ENCODE measurements at places on chromosomes 1 and 21. TPM values are rescaled to one million over a fixed set of nuclear protein-coding genes. Genes with fewer than 3 reads are reported as not detected.

DNA sequence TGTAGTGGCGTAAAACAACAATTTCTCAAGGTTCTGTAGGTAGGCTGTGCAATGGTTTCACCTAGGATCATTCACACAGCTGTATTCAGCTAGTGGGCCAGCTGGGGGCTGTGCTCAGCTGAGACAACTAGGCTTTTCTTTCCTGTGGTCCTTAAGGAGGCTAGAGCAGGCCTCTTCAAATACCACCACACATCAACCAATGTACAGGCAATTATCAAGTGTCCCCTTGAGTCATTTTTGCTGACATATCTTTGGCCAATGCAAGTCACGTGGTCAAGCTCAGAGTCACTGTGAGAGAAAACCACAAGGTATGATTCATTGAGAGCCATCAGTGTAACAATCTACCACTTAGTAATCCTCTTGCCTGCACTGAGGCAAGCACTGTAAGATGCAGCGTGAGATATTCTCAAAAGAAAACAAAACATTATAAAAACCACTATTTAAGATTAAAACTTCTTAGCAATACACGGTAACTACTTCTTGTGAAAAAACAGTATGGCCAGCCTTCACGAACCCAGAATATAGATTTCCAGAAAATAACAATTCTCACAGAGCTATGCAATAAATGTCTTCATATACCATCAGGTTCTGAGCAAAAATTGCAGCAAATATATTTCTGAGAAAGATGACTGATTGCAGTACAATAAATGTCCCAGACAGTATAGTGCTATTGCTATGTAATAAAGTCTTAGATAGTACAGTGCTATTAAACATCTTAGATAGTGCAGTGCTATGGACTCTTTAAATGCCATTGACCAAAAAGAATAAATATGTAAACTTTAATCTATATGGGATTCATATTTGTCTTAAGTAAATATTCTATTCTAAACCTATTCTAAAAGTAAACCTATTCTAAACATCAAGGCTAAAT, 55.3 kb downstream of the NME7 start:
- DNase-seq, result no peak

GRCh38 chr21:24948186-24948585, 659.1 kb downstream of the MRPL39 start:
- DNase-seq, result no peak

DNA sequence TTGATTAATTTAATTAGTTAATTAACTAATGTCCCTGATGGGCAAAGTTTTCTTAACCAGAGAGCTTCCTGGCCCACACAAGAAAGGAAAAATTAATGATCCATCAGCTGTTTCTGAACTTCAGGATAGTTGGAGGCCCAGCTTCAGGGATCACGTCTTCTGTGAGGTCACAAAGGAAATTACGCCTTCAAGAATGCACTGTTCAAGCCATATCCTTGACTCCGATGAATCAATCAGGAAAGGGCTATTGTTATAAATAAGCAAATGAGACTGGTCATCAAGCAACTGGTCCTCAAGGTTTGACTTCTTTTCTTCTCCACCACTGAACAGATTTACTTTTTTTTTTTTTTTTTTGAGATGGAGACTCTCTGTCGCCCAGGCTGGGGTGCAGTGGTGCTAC, 40.6 kb downstream of the TCP10L start:
- DNase-seq, result no peak

GRCh38 chr1:25683731-25684130, 67.1 kb downstream of the MAN1C1 start:
- no peak for DNase-seq

GRCh38 chr1:66540434-66541032, 6.6 kb downstream of the SGIP1 start:
- no peak for DNase-seq

- DNase-seq, result no peak
These were observed 7.3 kb downstream of the SH2D1B start for GRCh38 chr1:162404550-162405160.

Gene OR10J5
- total RNA-seq, result not detected

DNA sequence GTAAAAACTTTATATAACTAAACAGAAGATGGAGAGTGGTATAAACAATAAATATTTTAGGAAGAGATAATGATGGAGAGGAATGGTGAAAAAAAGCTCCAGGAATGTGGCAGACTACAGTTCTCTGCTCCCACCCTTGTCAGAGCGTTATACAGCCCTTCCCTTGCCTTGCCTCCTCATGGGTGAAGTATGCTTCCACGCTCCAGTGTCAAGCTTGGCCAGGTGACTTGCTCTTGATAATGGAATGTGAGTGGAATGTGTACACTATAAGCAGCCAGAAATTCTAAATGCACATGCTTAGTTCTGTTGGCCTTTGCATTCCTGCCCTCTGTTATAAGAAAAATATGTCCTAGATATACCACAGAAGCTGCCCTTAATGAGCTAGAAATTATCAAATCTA, 24.7 kb upstream of the POGK start:
- no peak for DNase-seq

Gene S100A16
- total RNA-seq, result not detected

Gene MAGOH
- total RNA-seq, result 70.4 TPM

DNA sequence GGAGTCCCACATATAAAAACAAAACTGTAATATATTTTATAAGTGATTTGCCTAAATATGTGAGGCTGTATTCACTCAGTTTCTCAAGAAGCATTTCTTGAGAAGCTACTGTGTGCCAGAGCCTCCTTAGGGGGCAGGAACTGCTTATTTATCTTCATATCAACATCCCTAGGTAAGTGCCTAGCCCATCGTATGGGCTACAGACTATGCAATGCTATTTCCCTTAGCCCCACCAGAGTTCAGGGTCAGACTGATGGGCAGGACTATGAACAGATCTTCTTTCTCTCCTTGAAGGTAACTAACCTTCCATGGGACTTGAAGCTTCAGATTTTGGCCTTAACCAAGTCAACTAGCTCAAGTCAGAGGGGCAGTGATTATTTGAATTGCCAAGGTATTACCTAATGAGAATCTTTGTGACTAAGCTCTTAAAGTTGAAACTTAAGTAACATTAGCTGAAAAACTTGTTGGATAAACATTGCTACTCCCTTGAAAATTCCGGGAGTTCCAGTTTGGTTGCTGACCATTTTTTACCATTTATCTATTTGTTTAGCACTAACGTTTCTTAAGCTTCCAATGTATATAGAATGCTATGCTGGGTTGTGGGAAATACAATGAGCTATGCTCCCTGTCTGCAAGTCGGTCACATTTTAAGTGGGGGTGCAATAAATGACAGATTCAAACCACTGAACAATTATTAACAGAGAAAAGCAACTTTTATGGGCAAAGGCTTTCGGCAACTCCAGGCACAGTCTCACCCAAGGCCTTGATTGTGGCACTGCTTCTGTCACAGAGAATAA, 85.2 kb downstream of the GPR88 start:
- no peak for DNase-seq

DNA sequence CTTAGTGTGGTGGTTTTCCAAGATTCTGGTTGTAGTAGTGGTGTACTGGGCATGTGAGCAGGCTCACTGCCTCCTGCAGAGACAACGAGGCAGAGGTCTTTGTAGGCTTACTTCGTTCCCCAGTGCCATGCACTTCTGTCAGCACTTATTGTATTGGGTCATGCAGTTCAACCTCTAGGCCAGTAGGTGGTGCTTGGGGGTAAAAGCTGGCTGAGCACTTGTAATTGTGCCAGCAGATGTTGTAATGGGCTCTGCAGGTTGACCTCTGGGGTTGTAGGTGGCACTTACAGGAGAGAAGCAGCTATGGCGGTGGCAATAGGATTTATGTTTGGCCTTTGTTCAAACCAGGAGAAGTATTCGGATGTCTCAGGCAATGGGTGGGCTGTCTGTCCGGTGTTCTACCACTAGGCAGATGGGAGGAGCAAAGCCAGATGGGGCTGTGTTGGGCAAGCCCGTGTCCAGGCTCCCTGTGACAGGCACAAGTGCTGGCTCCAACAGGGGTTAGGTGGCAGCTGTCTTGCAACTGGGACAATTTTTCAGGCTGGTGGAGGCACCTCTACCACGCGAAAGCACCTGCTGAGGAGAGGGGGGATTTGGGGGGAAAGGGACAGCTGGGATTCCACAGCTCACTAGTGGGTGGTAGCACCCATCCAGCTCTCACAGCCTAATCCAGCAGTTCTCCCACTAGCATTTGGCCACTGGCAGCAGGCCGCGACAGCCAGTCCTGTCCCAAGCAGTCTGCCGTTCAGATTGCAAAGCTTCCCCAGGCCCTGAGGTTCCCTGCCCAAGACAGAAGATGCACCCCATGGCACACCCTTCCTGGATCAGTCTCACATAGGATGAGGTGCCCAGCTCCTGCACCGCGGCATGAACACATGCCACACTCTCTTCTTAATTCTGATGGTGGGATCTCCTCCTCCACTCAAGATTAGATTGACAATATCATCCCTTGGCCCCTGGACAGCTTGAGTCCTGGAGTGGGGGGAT, 274.5 kb downstream of the CTH start:
- DNase-seq, result peak; percentile 32

All from activated naive CD8-positive, alpha-beta T cell treated with anti-CD3 and anti-CD28 coated beads, Interleukin-2, amount 10 ng/mL, durations not matched to agents 7 days and 5 days (primary cell).